Activated naive CD4-positive, alpha-beta T cell treated with anti-CD3 and anti-CD28 coated beads, Interleukin-2, amount 10 ng/mL, durations not matched to agents 7 days and 5 days (primary cell): ENCODE measurements at places on chromosomes 2 and 18.

DNA sequence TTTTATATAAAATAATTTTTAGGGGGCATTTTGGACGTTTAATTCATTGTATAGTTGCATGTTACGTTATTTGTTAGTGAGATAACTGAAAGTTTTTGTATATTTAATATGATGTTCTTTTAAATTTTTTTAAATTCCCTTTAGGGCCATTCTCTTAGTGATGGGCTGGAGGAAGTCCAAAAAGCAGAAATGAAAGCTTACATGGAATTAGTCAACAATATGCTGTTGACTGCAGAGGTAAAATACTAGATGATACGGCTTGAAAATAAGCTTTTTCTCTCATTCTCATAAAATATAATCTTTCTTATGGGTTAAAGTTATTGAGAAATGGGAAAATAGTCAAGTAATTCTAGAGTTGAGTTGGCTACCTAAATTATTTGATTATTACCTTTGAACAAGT lies 58.9 kb downstream of the MTX2 start:
- DNase-seq = no peak

DNA sequence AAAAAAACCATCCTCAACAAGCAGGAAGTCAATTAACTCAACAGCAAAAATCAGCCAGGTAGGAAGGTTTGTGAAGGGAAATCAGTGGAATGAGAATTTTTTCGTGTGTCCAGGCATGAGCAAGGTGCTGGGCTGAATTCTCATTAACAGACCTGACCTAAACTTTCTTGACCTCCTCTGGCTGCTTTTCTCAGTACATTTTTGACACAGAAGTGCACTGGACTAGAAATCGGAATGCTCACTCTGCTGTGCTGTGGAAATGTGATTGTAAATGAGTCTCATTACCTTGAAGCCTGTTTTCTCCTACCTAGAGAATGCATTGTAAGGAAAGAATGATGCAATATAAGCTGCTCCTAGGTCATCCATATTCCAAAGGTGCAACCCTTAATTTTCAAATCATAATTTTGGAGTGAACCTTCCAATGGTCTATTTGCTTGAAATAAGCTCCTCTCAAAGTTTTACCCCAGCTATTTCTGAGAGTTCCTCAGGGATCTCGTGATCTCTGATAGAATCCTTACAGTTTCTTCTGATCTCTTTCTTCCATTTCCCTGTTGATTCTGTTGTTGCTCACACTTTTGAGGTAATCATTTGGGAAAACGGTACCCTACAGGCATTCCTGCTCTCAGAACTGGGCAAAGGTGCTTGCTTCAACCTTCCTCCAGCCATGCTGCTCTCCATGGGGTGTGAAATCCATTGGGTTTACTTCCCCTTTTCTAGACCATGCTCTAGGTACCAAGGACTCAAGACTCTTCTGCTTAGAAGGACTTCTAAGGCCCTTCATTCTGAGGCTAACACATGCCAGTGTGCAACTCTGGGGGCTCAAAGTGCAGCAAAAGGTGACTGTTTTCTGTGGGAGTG lies 104.9 kb upstream of the ITPRID2 start:
- DNase-seq = no peak

- no peak for DNase-seq
Observed at GRCh38 chr2:160596441-160596840, 102.8 kb upstream of the RBMS1 start.

DNA sequence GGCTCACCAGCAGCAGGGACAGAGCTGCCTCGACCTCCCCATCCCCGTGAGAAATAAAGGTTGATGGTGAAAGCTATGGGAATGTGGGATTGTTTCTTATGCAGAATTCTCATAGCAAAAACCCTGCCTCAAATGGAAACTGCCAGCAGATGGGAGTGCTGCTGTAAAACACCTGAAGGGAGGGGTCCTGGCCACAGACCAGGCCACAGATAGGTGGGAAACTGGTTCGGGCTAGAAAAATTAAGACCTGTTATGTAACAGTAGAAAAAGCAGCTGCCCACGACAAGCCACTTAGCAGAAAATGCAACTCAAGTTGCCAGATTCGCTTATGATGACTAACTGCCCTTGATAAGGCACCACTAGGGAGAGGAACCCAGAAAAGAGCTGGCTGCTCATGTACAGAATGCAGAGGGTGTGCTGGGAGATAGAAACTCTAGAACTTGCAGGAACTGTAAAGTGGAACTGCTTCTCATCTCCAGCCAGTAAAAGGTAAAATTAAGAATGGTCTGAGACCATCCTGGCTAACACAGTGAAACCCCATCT lies 114.5 kb upstream of the SALL3 start:
- DNase-seq = no peak

GRCh38 chr2:160242893-160243564 lies 43.0 kb upstream of the ITGB6 start:
- DNase-seq = no peak

DNA sequence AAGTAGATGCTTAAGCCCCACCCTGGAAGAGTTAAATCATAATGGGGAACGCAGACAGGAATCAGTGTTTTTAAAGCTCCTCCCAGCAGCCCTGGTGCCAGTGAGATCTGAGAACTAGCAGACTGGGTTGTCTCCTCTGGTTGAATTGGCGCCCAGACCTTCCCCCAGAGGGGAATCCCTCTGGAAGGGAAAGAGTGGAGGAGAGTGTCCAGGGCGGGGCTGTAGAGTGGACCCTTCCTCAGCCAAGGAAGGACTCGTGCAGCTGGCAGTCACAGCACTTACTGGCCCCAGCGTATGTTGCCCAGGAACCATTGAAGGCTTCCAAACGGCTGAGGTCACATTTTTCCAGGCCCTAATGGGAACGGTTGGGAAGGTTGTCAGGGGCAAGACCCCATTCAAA lies 62.5 kb downstream of the TGOLN2 start:
- no peak for DNase-seq

DNA sequence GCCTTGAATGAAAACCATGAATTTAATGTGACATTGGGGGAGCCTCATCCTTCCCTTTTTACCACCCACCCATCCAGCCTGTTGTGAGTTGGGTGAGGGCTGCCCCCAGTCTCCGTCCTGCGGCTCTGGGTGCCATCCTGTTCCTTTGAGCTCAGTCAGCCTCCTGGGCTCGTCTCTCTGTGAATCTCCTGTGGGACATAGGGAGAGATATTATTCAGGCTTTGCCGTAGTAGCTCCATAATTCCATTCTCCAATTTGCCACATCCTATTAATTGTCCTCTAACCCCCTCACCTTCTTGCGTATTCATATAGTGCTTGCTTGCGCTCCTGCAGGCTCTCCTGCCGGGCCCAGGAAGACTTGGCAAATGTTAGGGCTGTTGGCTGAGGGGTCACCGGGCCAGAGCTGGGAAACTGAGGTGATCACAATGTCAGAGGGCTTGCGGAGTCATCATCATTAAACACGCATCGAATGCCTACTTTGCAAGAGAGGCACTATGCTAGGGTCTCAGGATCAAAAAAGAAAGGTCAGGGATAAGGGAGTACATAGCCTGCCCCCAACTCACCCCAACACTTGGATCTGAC lies 709 bp upstream of the DQX1 start:
- no peak for DNase-seq

- DNase-seq = no peak
Observed at GRCh38 chr2:70514612-70515055, 39.0 kb downstream of the TGFA start.

GRCh38 chr2:15858466-15858865 lies 81.9 kb upstream of the MYCN start:
- DNase-seq = no peak

- DNase-seq = no peak
Observed at GRCh38 chr18:22838221-22838620, 94.9 kb upstream of the RBBP8 start.

GRCh38 chr2:149040451-149040850 lies 2.0 kb downstream of the LYPD6B start:
- DNase-seq = peak; percentile 59

- DNase-seq = no peak
Observed at GRCh38 chr2:40286721-40287120, 165.2 kb downstream of the SLC8A1 start.

DNA sequence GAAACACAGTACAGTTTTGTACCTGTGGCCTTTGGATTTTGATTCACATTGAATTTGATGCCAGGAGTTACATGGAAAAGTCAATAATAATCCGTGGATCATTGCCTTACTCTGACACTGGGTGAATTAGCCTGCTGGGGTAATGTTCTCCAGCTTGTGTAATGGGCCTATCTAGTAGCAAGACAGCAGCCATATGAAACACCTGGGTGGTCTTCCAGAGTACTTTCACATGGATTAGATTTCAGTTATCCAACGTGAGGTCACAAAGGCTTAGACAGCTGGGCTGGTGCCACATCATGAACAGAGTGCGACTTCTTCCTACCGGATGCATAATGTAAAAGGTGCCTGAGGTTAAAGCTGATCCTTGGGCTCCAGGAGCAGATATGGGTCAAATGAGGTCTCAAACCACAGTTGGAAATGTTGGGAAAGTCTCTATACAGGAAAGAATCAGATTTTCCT lies 486.8 kb downstream of the PARD3B start:
- DNase-seq = no peak

GRCh38 chr2:197717863-197718262 lies 12.7 kb downstream of the MARS2 start:
- DNase-seq = no peak

GRCh38 chr18:54119524-54120019 lies 104.9 kb downstream of the MBD2 start:
- DNase-seq = peak; percentile 25

DNA sequence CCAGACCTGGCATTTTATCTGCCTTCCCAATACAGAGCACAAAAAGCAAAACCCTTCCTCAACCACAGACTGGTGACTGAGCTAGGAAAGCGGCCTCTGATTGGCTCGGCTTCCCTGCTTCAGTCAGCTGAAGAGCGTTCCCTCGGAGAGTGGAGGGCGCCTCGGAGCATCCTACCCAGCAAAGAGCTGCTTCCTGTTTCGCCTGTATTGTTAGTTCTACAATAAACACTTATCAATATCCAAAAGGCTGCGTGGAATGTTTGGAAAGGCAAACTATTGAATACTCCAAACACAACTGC lies 125.0 kb downstream of the CACNB4 start:
- DNase-seq = no peak

GRCh38 chr2:241706537-241706936 lies 4.7 kb downstream of the ING5 start:
- DNase-seq = no peak

GRCh38 chr2:19009510-19009909 lies 348.9 kb downstream of the OSR1 start:
- DNase-seq = no peak

GRCh38 chr2:190575263-190575662 lies 40.7 kb upstream of the NEMP2 start:
- DNase-seq = no peak

- DNase-seq = no peak
Observed at GRCh38 chr2:43080571-43081021, 145.8 kb downstream of the ZFP36L2 start.

DNA sequence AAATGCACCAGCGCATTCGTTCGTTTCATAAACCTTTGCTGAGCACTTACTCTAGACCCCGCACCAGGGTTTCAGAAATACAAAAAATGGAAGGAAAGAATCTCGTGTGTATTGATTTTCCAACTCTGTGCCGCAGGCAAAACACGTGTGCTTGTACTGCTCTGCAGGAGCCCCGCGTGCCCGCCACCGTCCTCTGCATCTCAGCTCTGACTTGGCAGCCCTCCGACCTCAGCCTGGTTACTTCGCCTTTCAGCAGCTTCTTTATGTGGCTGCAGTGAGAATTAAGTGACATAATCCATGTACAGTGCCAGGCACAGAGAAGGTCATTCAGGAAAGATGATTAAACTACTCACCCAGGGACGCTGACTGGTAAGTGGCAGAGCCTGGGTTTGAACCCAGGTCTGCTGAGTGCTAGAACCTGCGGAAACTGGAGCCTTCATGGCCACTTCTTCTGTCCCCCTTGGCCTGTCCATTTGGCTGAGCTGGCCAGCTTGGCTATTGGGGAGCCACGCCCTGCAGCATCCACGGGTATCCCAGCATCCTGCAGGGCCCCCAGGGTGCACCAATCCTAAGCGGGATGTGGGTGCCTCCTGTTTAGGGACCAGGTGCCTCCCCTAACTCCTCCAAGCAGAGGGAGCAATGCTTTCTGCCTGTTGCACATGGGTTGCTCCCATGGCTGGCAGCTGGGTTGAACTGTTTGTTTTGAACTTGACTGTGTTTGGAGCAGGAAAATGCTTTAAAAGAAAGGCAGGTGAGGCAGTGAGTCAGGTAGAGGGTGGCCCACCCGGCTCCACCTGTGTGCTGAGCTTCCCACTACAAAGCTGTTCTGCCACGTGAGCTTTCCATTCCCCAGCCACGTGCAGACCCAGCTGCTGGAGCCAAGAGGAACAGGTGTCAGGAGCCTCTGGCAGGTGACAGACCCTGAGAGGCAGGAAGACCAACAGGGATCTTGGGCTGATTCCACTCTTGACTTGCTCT lies 34.3 kb downstream of the INHBB start:
- DNase-seq = no peak

GRCh38 chr2:62760555-62760954 lies 55.0 kb downstream of the EHBP1 start:
- DNase-seq = no peak

- no peak for DNase-seq
Observed at GRCh38 chr2:223459328-223459939, 142.7 kb downstream of the SCG2 start.

GRCh38 chr2:32423536-32423935 lies 66.7 kb downstream of the BIRC6 start:
- DNase-seq = no peak

DNA sequence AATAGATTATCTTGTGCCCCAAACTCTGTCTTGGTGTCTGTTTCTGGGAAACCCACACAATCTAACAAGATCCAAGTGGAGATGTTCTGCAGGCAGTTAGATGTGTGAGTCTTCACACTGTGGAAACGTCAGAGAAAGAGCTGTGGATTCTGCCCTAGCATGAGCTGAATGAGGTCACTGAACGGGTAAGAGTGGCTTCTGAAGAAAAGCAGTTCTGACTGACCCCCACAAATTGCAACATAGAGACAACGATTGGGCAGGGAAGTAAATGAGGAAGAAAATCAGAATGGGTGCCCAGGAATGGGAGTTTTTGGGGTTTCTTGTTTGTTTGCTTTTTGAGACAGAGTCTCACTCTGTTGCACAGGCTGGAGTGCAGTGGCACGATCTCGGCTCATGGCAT lies 12.9 kb upstream of the RPL37A start:
- DNase-seq = no peak

- DNase-seq = no peak
Observed at GRCh38 chr2:29047083-29047845, 27.1 kb downstream of the PCARE start.

DNA sequence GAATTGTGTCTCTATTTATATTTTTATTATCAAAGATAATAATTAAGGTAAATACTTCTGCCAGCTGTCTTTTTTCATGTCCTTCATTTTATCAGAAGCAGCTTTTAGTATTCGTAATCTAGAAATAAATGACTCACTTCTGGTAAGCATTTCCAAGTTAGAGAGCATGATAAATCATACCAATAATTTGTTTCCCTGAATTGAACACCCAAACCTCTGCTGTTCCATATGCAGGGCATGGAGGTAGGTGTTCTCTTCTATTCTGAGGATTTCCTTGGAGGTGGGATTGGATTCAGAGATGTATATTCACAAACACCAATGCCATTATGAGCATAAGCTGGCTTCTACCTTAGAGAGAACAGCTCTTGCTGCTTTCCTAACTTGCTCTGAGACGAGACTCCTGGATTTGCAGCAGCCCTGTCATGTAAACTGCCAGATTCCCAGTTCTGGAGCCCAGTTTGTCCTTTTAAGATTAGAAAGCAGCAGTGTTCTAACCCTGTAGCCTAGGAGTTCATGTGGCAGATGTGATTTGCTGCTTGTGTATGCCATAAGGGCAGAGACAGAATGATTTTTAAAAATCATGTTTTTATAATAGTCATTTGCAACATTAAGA lies 47.5 kb downstream of the SKA1 start:
- no peak for DNase-seq

- no peak for DNase-seq
Observed at GRCh38 chr2:133818661-133819060, 250.4 kb upstream of the NCKAP5 start.
